ENCODE measurements at places on chromosomes 1 and 21.

- DNase-seq, result no peak
Measured at GRCh38 chr1:177950506-177950905, 19.4 kb downstream of the SEC16B start.

DNA sequence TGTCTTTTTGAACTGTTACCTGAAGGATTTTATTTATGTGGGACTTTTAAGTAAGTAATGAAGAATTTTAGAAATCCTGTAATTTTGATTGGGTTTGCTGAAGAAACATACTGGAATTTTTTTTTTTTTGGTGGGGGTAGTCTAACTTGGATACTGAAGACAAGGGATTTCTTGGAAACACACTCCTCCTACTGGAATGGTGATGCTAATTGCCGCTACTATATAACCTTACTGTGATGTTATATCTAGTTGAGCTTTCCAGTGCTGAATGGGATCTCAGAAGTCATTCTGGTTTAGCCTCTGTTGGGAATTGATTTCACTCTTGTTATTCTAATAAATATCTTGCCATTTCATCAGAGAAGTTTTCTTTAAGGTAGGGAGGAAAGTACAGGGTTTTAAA lies 8.4 kb downstream of the PPP2R5A start:
- DNase-seq, result no peak

- DNase-seq, result no peak
Measured at GRCh38 chr1:87136607-87137341, 191.9 kb upstream of the LMO4 start.

DNA sequence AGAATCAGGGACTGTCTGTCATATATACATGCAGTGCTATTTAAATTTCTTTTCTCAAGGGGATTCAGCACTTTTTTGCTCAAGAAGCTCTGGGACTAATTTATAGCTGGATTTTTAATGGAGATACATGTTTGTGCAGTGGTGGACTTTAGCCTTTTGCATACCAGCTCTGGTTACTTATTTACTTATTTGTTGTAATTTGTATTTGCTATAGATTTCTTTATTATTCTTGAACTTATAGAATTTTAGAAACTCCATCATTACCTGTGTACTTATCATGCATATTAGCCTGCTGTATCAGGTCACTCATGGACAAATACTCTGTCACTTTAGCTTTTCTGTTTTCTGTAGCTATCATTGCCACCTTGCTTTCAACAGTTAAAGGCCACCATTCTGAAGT lies 1296.9 kb upstream of the TMPRSS15 start:
- DNase-seq, result no peak

GRCh38 chr1:40802742-40803113 lies 19.1 kb downstream of the KCNQ4 start:
- no peak for DNase-seq

- no peak for DNase-seq
Measured at GRCh38 chr1:24101796-24102586, 9.9 kb downstream of the MYOM3 start.

- no peak for DNase-seq
Measured at GRCh38 chr1:237888143-237888542, 2.6 kb downstream of the ZP4 start.

GRCh38 chr1:208449951-208450350 lies 205.8 kb upstream of the PLXNA2 start:
- no peak for DNase-seq

DNA sequence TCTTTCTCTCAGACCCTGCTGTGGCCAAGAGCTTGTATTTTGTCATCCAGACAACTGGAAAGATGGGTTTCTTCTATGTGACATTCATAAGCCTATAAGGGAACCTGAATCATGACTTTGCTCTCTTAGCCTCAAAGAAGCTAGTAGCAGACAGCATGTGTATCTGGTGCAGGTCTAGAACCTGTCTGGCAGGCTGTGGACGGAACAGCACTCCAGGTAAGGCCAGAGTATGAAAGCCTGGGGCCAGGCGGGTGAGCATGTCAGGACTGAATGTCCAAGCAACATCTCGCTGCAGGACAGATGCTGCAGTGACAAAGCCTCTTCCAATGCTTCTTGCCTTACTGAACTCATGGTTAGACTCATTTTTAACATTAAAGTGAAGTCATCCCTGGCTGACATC lies 32.8 kb downstream of the AKNAD1 start:
- no peak for DNase-seq

- no peak for DNase-seq
Measured at GRCh38 chr1:82125119-82125518, 324.4 kb downstream of the ADGRL2 start.

DNA sequence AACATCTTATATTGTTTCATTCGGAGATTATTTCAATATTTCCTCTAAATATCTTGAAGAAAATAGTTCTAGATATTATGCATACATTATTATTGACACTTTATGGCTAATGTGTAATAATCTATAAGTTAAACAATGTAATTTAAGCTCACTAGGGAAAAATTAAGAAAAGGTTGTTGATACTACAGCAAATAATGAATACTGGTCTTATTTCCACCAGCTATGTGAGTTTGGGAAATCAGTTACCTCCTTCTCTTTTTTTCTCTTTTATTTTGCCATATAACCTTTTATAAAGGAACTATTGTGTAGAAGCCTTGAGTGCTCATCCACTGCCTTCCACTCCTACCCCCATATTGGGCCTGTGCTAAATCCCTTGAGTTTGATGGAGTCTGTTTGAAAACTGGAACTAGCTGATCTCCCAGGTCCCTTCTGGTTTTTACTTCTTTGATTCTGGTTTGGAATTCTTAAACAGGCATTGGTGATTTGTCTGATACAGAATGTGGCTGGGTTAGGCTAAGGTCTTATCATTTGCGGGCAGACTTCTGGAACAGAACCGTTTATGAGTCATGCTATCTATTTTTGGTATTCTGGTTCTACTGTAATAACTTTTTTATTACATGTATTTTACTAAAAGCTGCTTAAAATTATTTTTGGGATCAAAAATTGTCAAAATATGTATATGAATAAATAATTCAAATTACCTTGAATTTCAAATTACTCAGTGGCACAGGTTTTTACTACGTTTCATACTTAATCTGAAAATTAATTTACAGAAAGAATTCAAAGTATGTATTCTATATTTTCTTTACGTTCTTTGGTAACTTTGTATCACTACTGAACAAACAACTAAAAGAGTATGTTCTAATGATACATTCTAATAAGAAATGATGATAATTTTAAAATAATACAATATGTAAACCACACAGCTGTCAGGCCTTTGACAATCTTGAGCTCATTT lies 5.0 kb upstream of the CDC14A start:
- DNase-seq, result no peak

DNA sequence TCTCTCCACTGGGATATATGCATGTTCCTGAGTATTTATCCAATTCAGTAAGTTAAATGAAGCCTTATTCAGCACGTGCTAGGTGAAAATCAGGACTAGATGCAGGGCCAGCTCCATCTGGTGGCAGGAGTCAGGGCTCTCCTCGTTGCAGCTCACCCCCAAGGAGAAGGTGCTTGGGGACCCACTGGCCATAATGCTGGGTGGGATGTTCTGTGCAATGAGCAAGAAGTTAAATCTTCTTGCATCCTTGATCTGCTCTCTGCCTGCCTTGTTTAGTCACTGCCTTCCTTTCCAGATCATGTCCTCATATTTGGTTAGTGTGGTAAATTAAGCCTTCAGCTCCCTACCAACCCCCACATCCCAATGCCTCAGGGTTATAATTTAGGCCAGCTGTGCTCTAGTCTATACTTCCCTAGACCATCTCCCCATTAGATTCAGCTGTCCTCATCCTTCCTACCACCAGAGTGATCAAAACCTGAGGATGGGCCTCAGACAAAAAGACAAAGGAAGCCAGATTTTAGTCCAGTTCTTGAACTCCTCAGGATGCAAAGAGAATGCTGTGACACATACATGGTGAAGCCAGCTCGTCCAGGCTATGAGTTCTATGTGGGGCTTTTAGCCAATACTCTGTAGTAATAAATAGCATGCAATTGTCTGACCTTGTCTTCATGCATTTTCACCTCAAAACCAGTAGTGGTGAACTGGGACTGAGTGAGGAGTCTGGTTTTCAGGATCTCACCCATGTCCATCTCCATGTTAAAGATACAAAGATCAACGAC lies 55.9 kb downstream of the SEC16B start:
- no peak for DNase-seq

DNA sequence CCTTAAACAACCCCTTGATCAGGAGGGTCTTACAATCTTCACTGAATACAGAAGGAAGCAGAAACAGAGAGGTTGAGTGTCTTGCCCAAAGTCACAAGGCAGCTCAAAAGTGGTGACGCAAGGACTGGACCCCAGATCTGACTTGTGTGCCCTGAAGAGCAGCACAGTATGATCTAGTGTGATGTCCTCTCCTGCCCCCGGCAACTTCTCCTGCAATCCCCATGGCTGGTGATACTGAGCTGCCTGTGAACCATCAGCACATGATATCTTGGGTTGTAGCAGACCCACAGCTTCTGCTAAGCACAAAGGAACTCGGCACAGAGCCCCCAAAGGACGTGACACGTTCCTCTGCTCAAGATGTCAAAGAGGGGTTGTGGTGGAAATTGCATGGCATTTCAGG lies 51.2 kb upstream of the EDN2 start:
- DNase-seq, result no peak

- no peak for DNase-seq
Measured at GRCh38 chr1:48674641-48675040, 102.0 kb downstream of the BEND5 start.

DNA sequence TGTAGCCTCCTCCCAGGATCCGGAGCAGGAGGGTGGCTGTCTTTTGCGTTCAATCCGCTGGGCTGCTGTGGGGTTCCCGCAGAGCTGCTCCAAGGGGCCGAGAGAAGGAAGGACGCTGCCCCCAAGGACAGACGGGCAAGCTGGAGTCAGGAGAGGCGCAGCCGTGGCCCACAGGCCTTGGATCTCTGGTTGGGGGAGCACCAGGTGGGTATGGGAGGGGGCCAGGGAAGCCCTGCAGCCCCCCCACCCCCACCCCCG lies 15.9 kb upstream of the SKI start:
- DNase-seq, result no peak

DNA sequence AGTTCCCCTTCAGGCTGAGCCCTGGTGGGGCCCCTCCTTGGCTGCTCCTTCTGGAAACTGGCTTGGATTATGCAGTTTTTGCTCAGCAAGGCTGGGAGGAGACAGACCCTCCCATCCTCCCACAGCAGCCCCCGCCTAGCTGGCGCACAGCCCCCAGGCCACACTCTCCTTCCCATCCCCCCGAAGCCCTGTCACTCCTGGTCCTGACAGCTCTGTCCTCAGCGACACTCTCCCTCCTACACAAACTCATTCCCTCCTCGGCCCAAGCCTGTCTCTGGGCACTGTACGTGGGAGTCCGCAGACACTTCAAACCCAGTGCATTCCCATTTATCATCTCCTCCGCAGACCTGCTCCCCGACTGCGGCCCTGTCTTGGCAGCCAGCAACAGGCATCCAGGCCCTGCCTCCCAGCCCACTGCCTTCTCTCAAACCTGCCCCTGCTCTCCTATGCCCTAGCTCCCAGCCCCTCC lies 25.0 kb upstream of the EPHB2 start:
- no peak for DNase-seq

- DNase-seq, result no peak
Measured at GRCh38 chr1:87706203-87706602, 377.5 kb downstream of the LMO4 start.

DNA sequence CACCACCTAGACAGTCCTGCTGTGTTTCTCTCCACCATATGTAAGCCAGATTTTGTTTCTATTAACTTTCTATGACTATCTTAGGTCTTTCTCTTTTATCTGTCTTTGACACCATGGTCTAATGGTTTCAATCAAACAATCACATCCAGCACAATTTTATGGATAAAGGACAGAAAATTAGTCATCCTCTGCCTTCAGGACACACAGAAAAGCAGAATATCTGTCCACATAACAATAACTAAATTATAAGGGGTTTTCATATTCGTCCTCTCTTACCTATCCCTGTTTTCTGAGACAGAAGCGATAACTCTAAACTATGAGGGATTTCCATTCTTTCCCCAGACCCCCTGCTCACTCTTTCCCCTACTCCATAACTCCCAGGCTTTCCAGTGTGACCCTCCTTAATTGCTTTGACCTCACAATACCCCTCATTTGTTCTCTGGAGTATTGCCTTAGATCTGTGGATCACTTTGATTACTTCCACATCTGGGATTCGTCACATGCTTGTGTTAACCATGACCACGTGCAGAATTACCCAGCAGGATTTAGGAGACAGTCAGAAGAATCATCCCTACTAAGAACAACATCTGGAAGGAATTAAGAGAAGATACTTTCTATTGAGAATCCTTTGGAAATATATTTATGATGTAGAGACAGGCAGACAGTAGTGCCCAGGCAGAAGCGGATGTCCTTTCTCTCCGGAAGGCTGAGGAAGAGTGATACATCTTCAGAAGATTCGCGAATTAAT lies 108.2 kb upstream of the GREM2 start:
- DNase-seq, result no peak

DNA sequence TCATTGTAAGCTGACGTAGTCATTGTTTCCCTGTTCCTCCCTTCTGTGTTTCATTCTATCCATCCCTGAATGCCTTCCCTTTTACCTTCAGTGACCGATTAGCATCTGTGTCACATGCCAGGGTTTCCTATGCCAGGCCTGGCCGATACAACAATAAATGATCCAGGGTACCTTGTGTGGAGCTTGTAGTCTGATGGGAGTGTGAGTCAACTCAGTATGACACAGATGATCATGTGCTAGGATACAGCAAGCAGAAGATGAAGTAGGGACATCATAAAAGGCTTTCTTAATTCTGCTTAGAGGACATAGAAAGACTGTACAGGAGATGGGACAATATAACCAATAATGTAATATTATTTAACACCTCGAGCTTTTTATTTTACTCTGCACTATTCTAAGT lies 164.1 kb upstream of the C8B start:
- DNase-seq, result no peak

- no peak for DNase-seq
Measured at GRCh38 chr1:183588827-183589226, 1.4 kb downstream of the NCF2 start.
